Cardiac fibroblast (primary cell): ENCODE measurements at places on chromosomes 5 and 9.
A peak's percentile ranks its signal among the peaks of the same experiment; 100 is the strongest.

GRCh38 chr5:160384681-160385080 is 14.3 kb upstream of the C1QTNF2 start:
- no peak for DNase-seq

DNA sequence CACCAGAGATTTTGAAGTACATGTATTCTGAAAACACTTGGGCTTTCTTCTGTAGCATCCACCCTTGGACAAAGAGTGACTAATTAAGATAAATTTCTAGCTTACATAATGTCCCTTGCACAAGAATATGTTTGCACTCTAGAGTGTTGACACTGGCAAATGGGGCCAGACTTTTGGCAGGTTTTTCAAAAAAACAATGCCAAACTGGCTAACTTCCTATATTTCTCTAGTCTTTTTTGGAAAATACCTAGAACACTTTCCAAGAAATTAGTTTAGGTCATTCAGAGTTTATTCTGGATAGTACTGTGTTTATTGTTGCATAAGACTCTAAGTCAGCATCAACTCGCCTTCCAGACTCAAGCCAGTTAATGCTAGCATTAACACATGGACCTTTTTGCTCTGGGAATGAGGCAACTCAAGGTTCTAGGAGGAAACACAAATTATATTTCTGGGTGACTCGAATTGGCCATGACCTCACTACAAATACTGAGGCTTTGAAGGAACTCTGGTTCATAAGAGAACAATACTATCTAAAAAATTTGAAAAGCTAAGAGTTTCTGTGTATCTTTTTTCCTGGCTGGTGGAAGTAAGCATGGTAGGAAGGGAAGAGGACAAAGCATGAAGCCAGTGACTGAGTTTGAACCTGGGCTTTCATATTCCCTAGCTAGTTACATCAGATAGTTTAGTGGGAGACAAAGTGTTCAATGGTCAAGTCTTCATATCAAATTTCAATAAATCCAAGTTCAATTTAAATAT is 101.6 kb downstream of the NREP start:
- peak; percentile 91 for DNase-seq

DNA sequence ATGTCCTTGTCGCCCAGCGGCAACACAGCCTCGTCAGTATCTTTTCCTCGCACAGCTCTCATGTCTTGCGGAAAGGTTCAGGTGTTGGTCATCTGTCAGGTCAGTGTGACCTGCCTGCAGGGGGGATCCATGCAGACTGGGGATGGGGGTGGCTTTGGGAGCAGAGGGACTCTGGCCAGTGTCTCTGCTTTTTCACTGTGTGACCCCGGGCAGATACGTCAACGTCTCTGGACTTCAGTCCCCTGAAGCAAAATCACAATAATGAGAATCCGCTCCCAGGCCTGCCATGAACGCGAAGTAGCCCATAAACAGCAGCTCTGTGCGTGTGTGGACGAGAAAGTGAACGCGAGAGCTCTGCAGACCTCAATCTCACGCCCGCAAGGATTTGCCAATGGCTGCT is 75.7 kb upstream of the FCN1 start:
- no peak for DNase-seq

GRCh38 chr5:175052351-175052750 is 328.0 kb downstream of the MSX2 start:
- DNase-seq: no peak

DNA sequence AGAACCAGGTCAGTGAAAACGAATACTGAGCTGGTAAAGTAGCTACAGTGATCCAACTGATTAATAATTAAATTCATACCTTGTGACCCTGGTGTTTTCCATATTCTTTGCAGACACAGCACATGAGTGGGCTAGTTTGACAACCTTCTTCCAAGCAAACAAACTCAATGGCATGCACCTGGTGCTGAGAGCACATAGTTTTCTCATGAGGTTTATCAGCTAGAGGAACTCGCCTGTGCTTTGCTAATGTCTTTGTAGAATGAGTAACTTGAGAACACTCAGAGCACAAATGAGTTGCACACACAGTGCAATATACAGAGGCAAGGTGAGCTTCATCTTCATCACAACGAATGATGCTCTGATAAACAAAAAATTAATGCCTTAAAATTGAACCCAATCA is 12.6 kb downstream of the TRIM23 start:
- peak; percentile 43 for DNase-seq

DNA sequence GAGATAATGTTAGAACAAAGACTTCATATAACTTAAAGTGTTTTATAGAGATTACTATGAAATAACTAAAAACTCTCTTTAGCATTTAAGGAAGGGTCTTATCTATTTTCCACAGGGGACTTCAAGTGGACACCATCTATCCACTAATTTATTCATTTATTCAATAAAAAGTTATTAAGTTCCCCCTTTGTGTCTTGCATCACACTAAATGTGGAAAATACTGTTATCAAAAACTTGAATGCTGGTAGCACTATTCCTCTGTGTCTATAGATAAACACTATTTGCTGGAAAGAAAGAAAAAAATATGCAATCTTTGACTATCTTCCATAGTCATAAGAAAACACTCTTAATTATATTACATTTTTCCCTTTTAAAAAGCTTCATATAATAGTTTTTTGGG is 20.1 kb upstream of the ZNF622 start:
- no peak for DNase-seq

- no peak for DNase-seq
Observed at GRCh38 chr5:178371362-178372111, 138.9 kb upstream of the PHYKPL start.

- no peak for DNase-seq
Observed at GRCh38 chr5:173053041-173053440, 3.1 kb upstream of the CREBRF start.

- DNase-seq: no peak
Observed at GRCh38 chr5:56717253-56717987, 97.9 kb upstream of the MAP3K1 start.

DNA sequence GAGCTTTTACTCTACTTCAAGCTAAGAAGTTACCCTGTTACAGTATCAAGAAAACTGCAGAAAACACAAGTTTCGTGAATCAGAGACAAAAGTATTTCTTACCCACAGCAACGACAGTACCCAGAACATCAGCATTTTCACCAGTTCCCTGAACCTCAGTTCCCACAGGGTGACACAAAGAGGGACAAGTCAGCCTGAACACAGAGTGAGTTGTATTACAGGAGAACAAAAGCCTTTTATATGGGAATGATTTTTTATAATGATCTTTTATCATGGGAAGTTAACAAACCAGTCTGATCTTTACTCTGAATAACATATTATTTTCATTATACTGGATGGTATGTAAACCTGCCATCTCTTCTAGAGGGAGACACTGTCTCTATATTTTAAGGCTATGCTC is 139.0 kb upstream of the ITGA1 start:
- no peak for DNase-seq

DNA sequence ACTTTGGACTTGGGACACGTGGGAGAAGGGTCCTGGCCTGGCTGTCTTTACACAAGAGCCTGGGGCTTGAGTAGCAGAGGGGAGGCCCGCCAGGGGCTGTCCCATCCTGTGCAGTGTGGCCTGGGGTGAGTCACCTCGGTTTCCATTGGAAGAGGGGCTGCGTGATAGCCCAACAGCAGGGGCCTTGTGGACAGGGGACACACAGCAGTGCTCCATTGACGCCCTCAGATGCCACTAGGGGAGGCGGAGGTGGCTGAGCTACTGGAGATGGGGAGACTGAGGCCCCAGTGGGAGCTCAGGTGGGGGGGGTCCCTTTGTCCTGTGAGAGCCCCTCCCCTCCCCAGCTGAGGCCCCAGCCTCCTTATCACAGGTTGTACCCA is 50.0 kb upstream of the RNU6ATAC start:
- DNase-seq: no peak

- DNase-seq: no peak
Observed at GRCh38 chr5:9151684-9152427, 394.0 kb downstream of the SEMA5A start.

DNA sequence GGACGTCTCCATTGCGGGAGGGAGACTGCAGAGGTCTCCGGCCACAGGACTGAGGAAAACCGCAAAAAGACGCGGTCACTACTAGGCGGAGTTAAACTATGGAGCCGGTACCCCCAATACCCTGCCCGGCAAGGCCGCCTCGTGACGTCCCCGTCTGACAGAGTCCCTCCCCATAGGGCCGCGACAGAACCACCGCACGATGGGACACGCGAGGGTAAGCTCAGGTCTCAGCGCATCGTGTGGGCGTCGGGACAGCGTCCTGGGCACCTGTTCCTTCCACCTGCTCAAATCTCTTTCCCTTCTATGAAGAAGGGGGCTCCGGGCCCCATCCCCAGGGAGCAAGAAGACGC is 35.2 kb upstream of the GLDC start:
- DNase-seq: no peak

GRCh38 chr5:145965804-145966203 is 29.4 kb downstream of the SH3RF2 start:
- peak; percentile 43 for DNase-seq

DNA sequence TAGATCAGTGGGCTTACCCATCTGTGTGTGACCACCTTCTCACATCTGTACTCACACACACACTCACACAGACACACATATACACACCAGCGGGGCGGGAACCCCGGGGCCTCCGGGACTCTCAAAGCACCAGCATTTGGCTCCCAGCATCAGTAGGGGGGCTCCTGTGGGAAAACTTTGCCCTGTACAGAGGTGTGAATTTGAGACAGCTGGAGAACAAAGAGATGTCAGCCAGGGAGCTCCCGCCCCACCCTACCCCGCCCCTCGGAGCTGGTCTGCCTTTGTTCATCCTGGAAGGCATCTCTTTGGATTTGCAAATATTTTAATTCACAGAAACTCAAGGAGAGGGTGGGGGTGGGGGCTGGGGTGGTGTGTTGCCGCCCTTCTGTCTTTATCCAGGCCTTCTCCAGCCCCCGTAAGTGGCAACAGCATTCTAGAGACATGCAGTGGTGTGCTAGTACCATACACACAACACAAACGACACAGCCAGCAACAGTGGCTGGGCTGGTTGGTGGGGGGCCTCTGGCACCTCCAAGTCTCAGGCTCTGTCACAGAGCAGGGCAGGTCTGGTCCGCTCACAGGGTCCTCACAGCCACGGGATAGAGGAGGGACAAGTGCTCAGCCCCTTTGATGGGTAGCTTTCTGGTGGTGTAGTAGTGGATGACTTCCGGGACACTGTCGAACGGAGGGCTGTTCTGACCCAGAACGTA is 15.5 kb upstream of the SLC25A51 start:
- no peak for DNase-seq

- peak; percentile 10 for DNase-seq
Observed at GRCh38 chr9:32725066-32725860, 58.1 kb upstream of the TMEM215 start.

- no peak for DNase-seq
Observed at GRCh38 chr9:124018730-124019697, 7.4 kb downstream of the LHX2 start.

DNA sequence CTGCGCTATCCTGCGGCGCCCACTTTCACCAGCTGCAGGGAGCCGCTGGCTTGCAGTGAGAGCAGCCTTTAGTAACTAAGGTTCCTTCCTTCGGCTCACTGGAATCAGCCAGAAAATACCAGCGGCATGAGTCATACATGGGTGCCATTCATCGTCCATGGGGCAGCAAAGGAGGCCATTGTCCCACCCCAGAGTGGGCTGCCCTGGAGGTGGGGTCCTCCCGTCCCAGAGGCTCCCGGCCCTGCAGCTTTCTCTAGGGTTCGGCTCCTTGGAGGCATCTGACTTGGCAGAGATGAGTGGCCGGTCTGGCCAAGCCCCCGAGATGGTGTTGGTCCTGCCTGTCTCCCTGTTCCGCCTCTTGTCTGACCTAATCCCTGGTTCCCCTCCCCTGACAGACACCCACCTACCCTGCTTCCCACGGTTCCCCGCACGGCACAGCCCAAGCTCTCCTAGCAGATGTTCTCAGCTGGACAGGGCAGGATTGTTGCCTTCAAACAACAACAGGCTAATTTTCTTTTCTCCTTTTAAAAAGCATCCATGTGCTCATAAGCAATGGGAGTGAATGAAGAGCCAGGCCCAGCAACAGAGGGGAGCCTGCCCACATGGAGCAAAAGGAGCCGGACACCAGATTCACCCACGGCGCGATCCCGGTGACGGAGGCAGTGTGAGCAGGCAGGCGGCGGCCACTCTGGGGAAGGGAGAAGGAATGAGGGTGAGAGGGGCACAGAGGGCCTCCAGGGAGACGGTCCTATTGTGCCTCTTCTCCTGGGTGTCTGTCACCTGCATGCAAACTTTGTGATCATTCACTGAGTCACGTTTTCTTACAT is 97.0 kb upstream of the COL5A1 start:
- DNase-seq: peak; percentile 74

GRCh38 chr9:127634021-127634420 is 21.9 kb downstream of the STXBP1 start:
- DNase-seq: no peak

GRCh38 chr5:123696921-123697341 is 185.0 kb downstream of the CSNK1G3 start:
- peak; percentile 78 for DNase-seq

- DNase-seq: peak; percentile 82
Observed at GRCh38 chr9:124306098-124306735, 48.5 kb downstream of the NEK6 start.

GRCh38 chr5:139369181-139369580 is 13.9 kb downstream of the SLC23A1 start:
- peak; percentile 63 for DNase-seq

DNA sequence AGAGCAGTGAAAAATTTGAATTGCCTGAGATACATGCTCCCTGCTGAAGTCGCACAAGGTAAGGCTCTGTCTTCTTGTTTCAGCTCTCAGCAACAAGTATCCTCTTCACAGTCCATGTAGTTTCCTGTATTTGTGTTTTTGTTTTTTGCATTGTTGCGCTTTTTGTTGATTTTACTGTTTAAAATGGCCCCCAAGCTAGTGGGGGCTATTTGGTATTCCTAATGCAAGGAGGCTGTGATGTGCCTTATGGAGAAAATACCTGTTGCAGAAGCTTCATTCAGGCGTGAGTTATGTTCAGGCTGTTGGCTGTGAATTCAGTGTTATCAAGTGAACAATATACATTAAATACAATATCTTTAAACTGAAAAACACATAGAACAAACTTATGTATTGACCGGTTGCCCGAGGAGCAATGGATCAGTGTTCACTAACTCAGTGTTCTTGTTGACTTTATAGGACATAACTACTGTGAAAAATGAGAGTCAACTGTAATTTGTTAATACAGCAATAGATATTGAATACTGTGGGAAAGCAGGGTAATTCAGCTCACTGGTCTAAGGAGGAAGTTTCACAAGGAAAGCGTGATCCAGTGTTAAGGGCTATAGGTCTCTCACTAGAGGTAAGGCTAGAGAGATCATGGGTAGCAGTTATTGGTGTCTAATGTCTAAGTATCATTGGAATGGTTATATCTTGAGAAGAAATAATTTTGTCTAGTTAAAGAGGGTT is 150.5 kb downstream of the GCNT1 start:
- DNase-seq: no peak

- DNase-seq: peak; percentile 73
Observed at GRCh38 chr5:141846031-141846430, 32.2 kb downstream of the PCDH1 start.

DNA sequence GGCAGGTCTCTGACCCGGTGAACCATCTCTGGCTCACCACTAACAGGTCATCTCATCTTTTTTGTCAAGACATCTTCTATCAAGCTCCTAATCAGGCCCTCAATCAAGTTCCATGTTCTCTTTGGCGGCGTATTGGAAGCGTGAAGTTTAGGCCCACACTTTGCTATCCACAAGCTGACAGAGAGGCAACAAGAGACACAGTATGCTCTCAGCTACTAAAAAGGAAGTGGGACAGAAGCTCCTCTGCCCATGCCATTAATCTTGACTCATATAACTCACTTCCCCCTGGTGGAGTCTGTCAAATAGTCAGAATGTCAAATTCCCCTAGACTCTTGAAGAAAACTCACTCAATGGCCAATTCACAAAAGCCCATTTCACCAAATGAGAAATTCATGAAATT is 77.6 kb upstream of the TMC1 start:
- peak; percentile 34 for DNase-seq

- DNase-seq: no peak
Observed at GRCh38 chr5:125365747-125366146, 619.3 kb upstream of the ZNF608 start.
